ENCODE measurements at places on chromosomes 1 and 21.

GRCh38 chr1:89832496-89833127 is 11.8 kb downstream of the LRRC8D start:
- DNase-seq: no peak

- no peak for DNase-seq
Observed at GRCh38 chr1:31803610-31804009, 12.2 kb downstream of the SPOCD1 start.

GRCh38 chr1:112325504-112325903 is 70.5 kb upstream of the CTTNBP2NL start:
- DNase-seq: no peak

- DNase-seq: no peak
Observed at GRCh38 chr1:224160171-224160682, 22.8 kb upstream of the DEGS1 start.
